Suprapubic skin (tissue), 4 donors: ENCODE measurements at places on chromosomes 11 and 22. TPM values are rescaled to one million over a fixed set of nuclear protein-coding genes. Genes with fewer than 3 reads are reported as not detected.

DNA sequence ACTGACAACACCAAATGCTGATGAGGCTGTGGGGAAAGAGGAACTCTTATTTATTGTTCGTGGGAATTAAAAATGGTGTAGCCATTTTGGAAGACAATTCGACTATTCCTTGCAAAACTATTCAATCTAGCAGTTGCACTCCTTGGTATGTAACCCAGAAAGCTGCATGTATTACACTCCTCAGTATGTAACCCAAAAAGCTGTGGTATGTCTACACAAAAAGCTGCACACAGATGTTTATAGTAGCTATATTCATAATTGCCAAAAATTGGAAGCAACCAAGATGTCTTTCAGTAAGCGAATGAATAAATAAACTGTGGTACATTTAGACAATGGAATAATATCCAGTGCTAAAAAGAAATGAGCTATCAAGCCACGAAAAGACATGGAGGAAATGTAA, 4.9 kb downstream of the NNMT start:
- no peak for DNase-seq

DNA sequence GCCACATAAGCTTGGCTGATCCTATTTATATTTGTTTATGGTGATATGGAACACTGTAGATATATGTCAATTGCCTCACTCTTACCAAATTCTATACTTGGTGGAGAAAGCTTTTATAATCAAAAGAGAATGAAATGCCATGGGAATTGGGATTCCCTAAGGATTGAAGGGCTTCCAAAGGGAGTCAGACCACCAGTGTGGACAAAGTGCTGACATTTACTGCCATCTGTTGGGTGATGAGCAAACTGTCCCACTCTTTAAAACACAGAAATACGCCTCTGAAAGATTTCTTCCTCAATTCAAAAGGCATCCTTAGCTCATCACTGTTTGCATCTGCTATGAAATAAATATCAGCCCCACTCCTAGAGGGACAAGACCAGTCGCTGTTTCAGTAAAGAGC, 7.1 kb downstream of the SLC1A2 start:
- no peak for DNase-seq

- no peak for DNase-seq
Observed at GRCh38 chr11:78993802-78994430, 419.3 kb upstream of the NARS2 start.

DNA sequence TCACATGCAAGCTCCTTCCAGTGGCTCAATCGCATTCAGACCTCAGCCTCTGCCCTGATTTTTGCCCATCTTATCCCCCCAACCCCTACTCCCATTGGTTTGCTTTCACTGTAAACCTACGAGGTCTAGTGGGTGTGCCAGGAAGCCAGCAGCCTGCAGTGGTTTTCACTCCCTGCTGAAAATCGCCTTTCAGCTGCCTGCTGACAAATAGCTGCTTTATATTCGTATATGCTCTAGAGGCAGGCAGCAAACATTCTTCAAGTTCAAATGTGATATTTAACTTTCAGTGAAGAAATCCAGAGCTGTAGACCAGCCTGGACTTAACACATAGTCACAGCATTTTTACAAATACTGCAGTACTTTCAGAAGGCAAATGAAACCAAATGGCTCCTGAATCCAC, 92.8 kb upstream of the APOA1 start:
- no peak for DNase-seq

GRCh38 chr22:50141891-50142363, 28.6 kb upstream of the PANX2 start:
- peak; percentile 17 for DNase-seq

DNA sequence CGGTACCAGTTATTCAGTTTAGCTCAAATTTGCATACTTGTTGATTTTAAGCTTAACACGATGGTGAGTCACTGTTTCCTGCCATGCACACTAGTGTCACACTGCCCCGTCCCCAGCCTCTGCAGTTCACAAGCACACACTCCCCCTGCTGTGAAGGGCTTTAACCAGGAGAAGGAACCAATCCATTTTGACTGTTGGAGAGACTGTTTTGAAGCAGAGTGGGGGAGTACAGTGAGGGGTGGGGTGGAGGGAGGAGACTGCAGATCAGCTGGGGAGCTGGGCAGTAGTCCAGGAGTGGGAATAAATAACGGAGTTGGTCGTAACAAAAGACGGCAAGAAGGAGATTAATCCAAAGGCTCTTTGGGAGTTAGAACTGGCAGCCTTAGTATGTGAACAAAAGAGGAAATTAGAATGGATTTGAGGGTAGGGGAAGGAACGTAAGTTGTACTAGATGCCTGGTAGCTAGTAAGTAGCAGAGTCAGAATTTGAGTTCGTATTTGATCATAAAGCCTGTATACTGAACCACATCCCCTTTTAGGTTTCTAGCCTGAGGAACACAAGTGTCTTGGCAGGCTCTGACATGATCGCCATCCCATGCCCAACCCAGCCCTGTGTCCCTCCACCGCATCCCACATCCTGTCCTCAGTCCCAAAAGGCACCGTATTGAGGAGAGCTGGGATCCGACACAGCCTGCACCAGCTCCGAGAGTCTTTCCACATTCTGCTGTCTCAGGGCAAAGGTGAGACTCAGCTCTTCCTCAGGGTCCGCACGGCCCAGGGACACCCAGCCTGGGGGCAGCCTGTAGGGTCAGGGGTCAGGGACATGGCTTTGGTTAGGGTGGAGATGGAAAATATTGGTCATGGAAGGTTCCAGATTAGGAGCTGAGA, 862 bp downstream of the TPP1 start:
- DNase-seq = no peak

- DNase-seq = no peak
Observed at GRCh38 chr22:47631571-47632102, 869.2 kb downstream of the TBC1D22A start.

DNA sequence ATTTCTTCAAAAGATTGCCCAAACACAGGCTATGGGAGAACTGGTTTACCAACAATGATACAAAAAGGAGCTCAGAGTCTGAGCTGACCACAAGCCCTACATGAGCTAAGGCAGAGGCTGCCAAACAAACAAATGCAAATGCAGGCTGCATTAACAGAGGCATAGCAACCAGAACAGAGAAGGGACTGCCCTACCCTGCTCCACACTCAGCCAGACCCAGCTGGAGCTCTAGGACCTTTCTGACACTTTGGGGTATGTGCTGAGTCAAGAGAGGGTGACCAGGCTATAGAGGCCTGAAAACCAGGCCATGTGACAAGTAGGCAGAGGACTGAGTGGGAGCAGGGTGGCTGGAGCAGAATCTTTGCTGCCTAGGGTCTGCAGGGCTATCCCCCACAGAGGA, 17.8 kb upstream of the P2RY2 start:
- DNase-seq = peak; percentile 29

- DNase-seq = no peak
Observed at GRCh38 chr11:64665411-64665821, 57.6 kb downstream of the NRXN2 start.

The PTPN5 gene
- 1.3 TPM for total RNA-seq

The OR52A1 gene
- total RNA-seq = not detected

The BRSK2 gene
- total RNA-seq = 0.30 TPM
